B cell (primary cell): ENCODE measurements at places on chromosomes 6 and 20. TPM values are rescaled to one million over a fixed set of nuclear protein-coding genes. Genes with fewer than 3 reads are reported as not detected.

GRCh38 chr6:225121-225721 is 67.1 kb upstream of the DUSP22 start:
- H3K27ac ChIP-seq = no peak overlapping the region
- DNase-seq = peak; percentile 40
- H3K4me1 ChIP-seq = peaks cover 28% of the 10 kb centered on the region
- no peak overlapping the region for H3K4me3 ChIP-seq
- no peaks in the 10 kb centered on the region for H3K27me3 ChIP-seq

- H3K36me3 ChIP-seq = no peaks in the 10 kb centered on the region
- no peak overlapping the region for H3K27ac ChIP-seq
- DNase-seq = no peak
- no peaks in the 10 kb centered on the region for H3K27me3 ChIP-seq
- peaks cover 70% of the 10 kb centered on the region for H3K4me1 ChIP-seq
Observed at GRCh38 chr6:142850679-142851423, 94.1 kb downstream of the HIVEP2 start.

DNA sequence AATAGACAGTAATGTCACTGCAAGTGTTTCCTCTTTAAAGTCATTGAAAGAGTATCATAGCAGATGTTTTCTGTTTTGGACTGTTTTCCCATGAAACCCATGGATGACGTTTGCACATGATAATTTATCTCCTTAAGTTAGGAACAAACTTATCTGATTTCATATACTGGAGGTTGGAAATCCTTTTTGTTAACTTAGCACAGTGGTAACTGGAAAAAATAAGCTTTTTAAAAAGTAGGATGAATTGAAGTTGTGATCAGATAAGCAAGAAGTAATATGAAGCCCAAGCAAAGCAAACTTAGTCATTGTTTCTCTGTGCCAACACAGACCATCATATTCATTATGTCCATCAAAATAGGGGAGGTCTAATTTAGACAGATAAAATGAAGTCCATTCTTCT is 61.6 kb downstream of the PLCB4 start:
- DNase-seq = no peak
- H3K4me1 ChIP-seq = no peaks in the 10 kb centered on the region
- H3K4me3 ChIP-seq = no peak overlapping the region
- H3K27me3 ChIP-seq = no peaks in the 10 kb centered on the region

DNA sequence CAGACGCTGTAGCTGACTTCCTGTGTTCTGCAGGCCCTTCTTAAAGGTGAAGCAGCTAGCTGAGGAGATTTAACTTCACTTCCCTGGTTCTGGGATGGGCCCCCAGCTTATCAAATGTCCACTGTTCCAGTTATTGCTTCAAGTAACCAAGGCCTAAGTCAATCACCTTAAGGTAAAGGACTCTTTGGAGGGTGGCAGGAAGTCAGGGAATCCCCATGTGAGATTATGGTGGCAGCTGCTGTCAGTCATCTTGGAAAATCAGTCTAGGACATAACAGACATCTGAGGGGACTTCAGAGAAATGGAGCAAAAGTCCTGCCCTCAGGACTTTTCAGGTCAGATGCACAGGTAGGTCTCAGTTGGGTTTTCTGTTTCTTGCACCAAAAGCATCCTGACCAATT is 3.8 kb downstream of the ELOVL5 start:
- H3K4me1 ChIP-seq = peaks cover 69% of the 10 kb centered on the region
- DNase-seq = no peak
- H3K27me3 ChIP-seq = no peaks in the 10 kb centered on the region
- peaks cover 31% of the 10 kb centered on the region for H3K36me3 ChIP-seq

DNA sequence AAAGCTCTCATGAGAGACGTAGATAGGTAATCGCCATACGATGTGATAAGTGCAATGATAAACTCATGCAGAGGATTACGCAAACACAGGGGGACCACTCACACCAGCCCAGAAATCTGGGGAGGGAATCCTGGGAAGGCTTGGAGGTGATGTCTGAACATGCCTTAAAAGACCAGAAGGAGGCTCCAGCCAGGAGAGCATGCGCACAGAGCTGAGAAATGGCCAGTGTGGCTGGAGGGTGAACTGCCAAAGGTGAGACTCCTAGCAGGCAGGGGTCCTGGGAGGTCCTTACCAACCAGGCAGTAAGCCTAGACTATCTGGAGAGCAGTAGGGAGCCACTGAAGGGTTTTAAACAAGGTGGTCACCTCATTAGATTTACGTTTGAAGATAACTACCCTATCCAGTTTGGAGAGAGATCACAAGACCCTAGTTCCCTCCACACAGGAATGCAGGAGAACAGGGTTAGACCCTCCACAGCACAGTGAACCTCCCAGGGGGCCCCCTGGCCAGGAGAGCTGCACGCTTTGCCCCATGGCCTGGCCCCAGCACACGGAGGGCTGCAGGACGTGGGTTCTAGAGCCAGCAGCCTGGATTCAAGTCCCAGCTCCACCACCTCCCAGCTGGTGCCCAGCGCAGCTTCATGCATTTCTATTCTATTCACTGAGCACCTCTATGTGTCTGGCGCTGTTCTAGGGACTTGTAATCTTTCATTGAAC is 13.1 kb downstream of the MDFI start:
- H3K36me3 ChIP-seq = no peaks in the 10 kb centered on the region
- no peak overlapping the region for H3K27ac ChIP-seq

DNA sequence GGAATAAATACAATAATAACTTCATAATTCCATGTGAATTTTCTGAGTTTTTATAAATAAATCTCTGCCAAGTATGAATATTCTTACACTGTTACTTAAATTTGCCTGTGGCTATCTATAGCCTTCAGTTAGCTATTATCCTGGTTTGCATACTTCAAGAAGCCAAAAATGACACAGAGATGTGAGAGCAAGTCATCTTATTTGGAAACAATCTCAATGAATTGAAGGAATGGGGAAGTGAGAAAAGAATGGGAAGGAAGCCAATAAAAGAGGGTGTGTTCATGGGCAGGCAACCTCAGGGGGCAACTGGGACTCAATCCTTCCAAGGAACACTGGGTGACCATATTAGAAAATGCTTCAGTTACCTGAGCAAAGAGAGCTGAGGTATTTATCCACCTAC is 9.9 kb downstream of the HAO1 start:
- no peaks in the 10 kb centered on the region for H3K4me1 ChIP-seq
- H3K4me3 ChIP-seq = no peak overlapping the region
- no peaks in the 10 kb centered on the region for H3K36me3 ChIP-seq

DNA sequence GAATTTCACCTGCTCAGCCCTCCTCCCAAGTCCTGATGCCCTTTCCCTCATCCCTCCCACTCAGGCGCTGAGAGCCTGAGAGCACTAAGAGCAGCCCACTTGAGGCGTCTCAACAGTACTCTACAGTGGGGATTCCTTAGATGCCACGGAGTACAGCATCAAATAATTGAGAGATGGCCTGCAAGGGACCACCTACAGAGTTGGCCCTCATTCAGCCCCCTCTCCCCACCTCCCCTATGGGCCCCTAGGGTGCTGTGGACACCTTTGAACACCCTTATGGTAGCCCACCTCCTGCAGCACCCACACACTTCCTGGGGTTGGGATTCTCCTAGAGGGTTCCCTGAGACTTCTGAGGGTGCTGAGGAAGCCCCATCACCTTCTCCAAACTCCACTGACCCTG is 37.1 kb upstream of the SIRPG start:
- no peak overlapping the region for H3K27ac ChIP-seq
- no peak for DNase-seq
- no peaks in the 10 kb centered on the region for H3K36me3 ChIP-seq
- no peaks in the 10 kb centered on the region for H3K4me1 ChIP-seq
- H3K4me3 ChIP-seq = no peak overlapping the region

GRCh38 chr20:60986506-60987156 is 265.4 kb upstream of the CDH4 start:
- DNase-seq = no peak
- H3K27ac ChIP-seq = no peak overlapping the region
- no peaks in the 10 kb centered on the region for H3K27me3 ChIP-seq
- no peak overlapping the region for H3K4me3 ChIP-seq

GRCh38 chr6:32393665-32394420 is 13.1 kb downstream of the BTNL2 start:
- H3K4me1 ChIP-seq = peaks cover 13% of the 10 kb centered on the region
- DNase-seq = no peak
- H3K4me3 ChIP-seq = no peak overlapping the region
- H3K27me3 ChIP-seq = peaks cover 3% of the 10 kb centered on the region

- H3K36me3 ChIP-seq = no peaks in the 10 kb centered on the region
- no peak overlapping the region for H3K27ac ChIP-seq
- H3K27me3 ChIP-seq = no peaks in the 10 kb centered on the region
- H3K4me3 ChIP-seq = no peak overlapping the region
- no peaks in the 10 kb centered on the region for H3K4me1 ChIP-seq
- no peak for DNase-seq
Observed at GRCh38 chr6:85431271-85431670, 18.6 kb upstream of the NT5E start.

GRCh38 chr20:47905628-47906347 is 120.5 kb upstream of the SULF2 start:
- H3K27ac ChIP-seq = no peak overlapping the region
- no peaks in the 10 kb centered on the region for H3K27me3 ChIP-seq
- no peak overlapping the region for H3K4me3 ChIP-seq
- no peaks in the 10 kb centered on the region for H3K36me3 ChIP-seq
- H3K4me1 ChIP-seq = no peaks in the 10 kb centered on the region

DNA sequence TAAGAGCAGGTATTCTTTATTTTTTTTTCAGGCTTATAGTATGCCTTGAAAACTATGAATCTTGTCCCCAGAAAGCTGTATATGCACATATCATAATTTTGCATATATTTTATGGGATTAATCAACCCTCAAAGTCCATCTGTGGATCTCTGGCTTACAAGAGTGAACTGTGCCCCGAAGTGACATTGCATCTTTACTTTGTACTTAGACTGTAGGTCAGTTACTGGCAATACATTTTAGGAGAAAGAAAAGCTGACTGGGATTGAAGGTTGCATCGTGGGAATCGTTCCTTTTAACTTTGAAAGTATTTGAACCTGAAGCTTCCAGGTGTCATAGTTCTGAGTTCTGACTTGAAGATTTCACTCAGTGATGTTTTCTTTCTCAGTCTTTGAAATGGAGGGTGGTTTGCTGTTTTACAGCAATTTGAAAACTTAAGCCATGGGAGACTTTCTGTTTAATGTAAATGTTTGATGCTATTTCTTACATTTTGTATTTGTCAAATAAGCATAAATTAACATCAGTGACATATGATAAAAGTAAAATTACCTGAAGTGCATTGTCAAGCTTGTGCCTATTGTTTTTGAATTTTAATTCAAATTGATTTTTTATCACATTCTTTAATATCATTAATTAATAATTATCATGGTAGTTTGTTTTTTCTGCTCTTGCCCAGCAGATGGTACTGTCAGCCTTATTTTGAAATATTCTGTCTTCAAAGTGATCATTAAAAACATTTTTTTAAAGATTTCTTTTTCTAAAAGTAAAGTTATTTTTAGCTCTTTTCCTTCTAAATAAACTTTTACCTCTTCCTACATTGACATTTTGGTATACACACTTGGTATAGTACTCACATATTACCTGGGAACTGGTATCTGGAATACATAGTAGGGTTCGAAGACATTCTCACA is 29.0 kb downstream of the L3MBTL3 start:
- H3K27me3 ChIP-seq = no peaks in the 10 kb centered on the region
- H3K27ac ChIP-seq = no peak overlapping the region
- no peak for DNase-seq
- H3K4me1 ChIP-seq = no peaks in the 10 kb centered on the region
- H3K4me3 ChIP-seq = no peak overlapping the region
- peaks cover 72% of the 10 kb centered on the region for H3K36me3 ChIP-seq

DNA sequence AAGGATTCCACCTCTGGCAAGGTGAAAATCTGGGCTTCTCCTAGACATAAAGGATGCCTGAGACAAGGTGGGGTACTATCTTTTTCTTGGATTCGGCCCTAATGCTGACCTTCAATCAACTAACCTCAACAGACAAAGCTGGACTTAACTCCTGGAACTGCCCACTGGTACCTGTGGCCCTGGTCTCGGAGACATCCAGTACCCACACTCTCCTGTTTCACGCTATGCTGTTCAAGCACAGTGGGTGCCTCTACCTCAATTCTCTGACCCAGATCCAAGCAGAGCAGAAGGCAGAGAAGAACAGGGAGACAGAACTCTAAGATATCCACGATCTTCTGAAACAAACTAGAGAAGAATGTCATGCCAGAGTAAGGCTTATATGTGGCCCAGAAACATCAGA is 189.8 kb upstream of the FOXQ1 start:
- no peaks in the 10 kb centered on the region for H3K4me1 ChIP-seq
- DNase-seq = no peak
- no peak overlapping the region for H3K27ac ChIP-seq

DNA sequence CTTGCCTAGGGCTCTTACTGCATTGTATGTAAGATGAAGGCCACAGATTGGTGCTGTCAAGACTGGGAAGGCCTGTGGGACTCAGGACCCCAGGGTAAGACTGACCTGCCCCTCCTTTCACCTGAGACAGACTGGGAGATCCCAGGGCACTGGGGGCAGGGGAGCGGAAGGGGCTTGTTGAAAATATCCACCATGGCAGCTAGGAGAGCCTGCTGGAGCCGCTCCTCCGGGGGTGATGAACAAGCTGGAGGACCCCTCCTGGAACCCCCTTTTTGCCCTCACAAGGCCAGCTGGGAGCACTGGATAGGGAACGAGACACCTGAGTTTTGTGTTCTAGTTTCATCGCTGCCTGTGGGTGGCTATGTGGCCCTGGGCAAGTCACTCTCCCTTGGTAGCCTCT is 9.2 kb upstream of the SDCBP2 start:
- H3K27ac ChIP-seq = no peak overlapping the region
- DNase-seq = no peak
- peaks cover 5% of the 10 kb centered on the region for H3K4me1 ChIP-seq
- no peaks in the 10 kb centered on the region for H3K27me3 ChIP-seq
- no peak overlapping the region for H3K4me3 ChIP-seq
- peaks cover 2% of the 10 kb centered on the region for H3K36me3 ChIP-seq

DNA sequence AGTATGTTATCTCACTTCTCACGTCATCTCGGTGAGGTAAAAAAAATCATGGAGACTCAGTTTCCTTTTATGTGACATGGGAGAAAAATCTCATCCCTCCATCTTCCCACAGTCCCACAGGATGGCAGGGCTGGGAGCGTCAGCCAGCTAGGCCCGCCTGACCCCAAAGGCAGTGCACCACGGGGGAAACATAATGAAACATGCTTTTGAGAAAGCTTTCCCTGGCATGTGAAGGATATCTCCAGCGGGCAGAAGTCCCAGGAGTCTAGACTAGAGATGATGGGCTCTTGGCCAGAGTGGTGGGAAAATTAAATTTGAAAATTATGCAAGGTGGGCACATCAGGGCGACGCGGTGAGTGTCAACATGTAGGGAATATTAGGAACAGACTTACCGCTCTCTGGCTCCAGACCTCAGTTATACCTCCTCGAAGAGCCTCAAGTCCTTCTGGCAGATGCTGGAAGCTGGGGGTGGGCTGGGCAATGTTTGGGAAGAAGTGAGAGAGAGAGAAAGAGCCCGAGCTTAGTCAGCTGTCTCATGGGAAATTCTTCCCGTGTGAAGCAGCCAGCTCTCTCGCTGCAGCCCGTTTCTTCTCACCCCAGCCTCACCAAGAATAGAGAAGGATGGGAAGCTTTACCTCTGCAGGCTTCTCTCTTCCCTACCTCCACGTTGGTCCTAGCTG is 52.3 kb downstream of the MOCS1 start:
- no peaks in the 10 kb centered on the region for H3K36me3 ChIP-seq
- no peaks in the 10 kb centered on the region for H3K27me3 ChIP-seq
- H3K27ac ChIP-seq = no peak overlapping the region
- no peak overlapping the region for H3K4me3 ChIP-seq

GRCh38 chr6:19663479-19663878 is 173.7 kb upstream of the ID4 start:
- no peak for DNase-seq
- H3K4me3 ChIP-seq = no peak overlapping the region
- no peaks in the 10 kb centered on the region for H3K4me1 ChIP-seq
- no peak overlapping the region for H3K27ac ChIP-seq

TNXB gene
- polyA plus RNA-seq = 1.4 and 4.0 TPM in 2 replicates

BFSP1 gene
- not detected in 2 replicates for polyA plus RNA-seq

EBF4 gene
- polyA plus RNA-seq = 0.81 and 1.4 TPM in 2 replicates

ASF1A gene
- polyA plus RNA-seq = 4.0 TPM in 2 replicates

APOM gene
- polyA plus RNA-seq = 11.6 and 11.9 TPM in 2 replicates

REM1 gene
- not detected in 2 replicates for polyA plus RNA-seq

SLC22A16 gene
- not detected in 2 replicates for polyA plus RNA-seq
